ENCODE measurements at places on chromosomes 6 and 20.

DNA sequence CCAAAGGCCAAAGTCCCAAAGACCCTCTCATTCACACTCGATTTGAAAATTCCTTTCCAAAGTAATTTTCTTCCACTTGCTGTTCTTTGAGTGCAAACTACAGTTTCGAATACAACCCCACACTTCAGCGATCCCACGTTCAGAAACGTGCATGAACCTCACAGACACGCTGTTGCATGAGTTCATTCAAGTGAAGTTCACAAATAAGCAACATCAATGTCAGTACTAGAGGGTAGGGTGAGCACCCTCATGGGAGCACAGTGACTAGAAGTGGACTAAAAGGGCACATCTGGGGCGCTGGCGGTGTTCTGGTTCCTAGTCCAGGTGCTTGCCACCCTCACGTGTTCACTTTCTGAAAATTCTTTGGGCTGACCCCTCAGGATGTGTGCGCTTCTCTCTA lies 59.0 kb downstream of the FAM50B start:
- no peak for DNase-seq

DNA sequence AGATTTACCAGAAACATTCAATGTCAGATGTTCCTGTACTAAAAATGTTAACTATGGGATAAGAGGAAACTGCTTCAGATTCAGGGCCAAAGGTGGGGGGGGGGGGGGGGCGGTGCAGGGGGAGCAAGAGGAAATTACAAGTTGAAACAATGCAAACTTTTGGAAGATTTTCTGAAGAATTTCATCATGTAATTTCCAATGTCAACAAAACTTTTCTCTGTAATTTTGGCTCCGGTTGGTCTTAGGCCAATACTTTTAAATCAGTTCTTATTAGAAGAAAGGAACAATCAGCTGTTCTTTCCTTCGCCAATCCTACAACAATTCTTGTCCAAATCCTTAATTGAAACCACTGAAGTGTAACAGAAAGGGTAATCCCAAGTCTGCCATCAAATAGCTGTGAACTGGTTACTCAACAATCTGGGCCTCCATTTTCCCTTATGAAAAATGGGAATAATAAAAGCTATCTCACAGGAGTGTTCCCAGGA lies 13.1 kb downstream of the UQCC1 start:
- DNase-seq: no peak

- no peak for DNase-seq
Observed at GRCh38 chr6:144264270-144265060, 20.7 kb upstream of the UTRN start.

DNA sequence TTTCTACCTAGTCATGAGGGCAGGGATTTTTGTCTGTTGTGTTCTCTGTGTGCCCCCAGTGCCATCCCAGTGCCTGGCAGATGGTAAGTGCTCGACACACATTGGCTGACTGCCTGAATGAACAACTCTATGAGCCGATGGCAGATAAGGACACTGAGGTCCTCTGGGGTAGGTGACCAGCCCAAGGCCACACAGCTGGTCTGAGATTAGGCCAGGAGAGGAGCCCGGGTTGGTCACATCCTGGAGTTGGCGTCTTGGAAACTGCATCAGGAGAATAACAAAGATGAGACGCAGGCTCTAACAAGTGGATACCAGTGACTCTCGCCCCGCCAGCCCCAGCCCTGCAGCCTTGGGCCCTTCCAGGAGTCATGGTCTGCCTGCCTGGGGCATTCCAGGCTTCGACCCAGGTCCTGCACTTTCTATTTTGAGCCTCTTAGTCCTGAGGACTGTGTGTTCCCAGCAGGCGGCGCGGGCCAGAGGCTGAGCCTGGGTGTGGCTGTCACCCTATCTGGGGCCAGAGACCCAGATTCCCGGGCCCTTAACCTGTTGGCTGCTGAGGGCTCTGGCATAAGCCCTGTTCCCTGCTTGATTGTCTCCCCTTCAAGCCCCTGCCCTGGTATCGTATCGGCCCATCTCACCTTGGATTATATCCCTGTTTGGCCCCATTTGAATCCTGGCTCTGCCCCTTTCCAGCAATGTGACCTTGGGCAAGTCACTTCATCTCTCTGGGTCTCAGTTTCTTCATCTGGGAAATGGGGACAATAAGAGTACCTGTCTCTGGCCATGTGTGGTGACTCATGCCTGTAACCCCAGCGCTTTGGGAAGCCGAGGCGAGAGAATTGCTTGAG lies 88.3 kb downstream of the CEBPB start:
- DNase-seq: no peak

GRCh38 chr6:124927806-124928205 lies 34.4 kb upstream of the RNF217 start:
- no peak for DNase-seq

DNA sequence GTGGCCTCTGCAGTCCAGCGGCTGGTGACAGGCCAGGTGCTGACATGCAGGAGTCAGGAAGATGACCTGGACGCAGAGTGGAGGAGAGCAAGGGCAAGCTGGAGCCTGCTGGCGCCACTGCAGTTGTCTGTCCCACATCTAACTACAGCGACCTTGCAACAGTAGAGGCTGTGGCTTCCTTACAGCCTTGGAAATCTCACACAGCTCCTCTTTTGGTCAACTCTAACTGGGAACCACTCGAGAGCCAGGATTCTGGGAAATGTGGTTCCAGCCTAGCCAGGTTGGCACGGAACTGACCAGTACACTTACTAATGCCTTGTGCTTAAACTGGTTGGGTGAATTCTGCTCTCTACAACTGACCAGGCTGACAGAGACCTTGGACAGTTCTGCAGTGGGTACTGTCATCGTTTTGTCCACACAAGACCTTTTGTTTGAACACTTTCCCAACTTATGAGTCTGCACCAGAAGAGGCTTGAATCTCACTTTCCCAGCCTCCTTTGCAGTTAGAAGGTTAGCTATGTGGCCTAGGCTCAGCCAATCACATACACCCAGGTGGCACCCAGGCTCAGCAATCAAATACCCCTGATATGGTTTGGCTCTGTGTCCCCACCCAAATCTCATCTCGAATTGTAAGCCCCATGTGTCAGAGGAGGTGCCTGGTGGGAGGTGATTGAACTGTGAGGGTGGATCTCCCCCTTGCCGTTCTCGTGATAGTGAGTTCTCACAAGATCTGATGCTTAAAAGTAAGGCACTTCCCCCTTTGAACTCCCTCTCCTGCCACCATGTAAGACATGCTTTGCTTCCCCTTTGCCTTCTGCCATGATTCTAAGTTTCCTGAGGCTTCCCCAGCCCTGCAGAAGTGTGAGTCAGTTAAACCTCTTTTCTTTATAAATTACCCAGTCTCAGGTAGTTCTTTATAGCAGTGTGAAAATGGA lies 153.5 kb downstream of the ZMYND8 start:
- DNase-seq: no peak

- no peak for DNase-seq
Observed at GRCh38 chr20:50193836-50194421, 3.3 kb downstream of the CEBPB start.

- no peak for DNase-seq
Observed at GRCh38 chr6:34094474-34095135, 51.3 kb downstream of the GRM4 start.

- no peak for DNase-seq
Observed at GRCh38 chr6:1903780-1904465, 294.2 kb downstream of the FOXC1 start.

- no peak for DNase-seq
Observed at GRCh38 chr20:31664696-31665354, 27.1 kb downstream of the COX4I2 start.

GRCh38 chr6:47934023-47934422 lies 152.2 kb downstream of the OPN5 start:
- no peak for DNase-seq

DNA sequence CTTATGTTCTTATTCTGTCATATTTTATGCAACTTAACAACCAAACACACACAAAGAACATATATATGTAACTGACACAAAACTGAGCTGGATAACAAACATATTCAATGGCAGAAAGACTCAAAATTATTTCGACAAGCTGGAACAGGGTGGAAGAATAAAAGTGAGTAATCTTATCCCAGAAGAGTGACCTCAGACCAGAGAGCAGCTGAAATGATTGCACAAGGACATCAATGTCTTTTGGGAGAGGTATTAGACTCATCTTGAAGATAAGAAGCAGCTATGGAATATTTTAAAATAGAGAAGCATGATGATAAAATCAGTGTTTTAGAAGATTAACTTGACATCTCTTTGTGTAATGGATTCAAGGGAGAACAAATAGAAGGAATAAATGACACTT lies 191.6 kb upstream of the PRDM1 start:
- DNase-seq: no peak

DNA sequence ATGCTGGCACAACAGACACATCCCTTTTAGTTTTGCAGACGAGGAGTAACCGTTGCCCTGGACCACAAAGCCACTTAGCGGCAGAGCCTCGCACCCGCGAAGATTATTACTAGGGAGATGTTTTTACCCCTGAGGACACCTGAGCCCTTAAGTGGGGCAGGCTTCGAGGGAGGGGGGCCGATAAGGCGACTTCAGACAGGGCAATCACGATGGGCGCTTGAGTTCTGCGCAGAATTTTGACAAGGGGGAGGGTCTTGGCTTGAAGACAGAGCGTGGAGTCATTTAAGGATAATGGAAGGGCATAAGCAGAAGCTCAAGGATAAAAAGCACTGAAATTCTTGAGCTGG lies 650 bp upstream of the TTK start:
- DNase-seq: no peak

Measured in activated CD4-positive, CD25-positive, alpha-beta regulatory T cell treated with anti-CD3 and anti-CD28 coated beads, Interleukin-2, amount 50 U/mL, for 16 hours (primary cell).